ENCODE measurements at places on chromosomes 16 and 17.

DNA sequence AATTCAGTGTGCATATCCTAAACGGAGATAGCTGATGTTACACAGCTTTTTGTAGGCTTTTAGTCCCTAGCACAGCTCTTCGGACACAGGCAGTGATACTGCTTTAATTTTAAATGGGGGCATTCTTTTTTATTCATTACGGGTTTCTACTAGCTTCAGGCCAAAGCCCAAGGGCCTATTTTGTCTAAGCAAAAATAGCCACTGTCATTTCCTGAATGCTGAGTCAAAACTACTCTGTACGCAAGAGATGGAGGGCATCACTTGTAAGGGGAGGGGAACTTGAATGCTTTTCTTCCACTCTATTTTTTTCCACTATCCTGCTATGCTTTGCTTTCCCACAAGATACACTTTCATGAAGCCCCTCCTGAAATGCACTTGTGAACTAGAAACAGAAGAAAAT is 360.7 kb downstream of the PMP22 start:
- DNase-seq: no peak

- no peak for DNase-seq
Observed at GRCh38 chr17:78924481-78925151, 571 bp downstream of the TIMP2 start.

- DNase-seq: no peak
Observed at GRCh38 chr16:13150181-13150885, 248.9 kb downstream of the SHISA9 start.

- DNase-seq: no peak
Observed at GRCh38 chr17:20187049-20187448, 177.9 kb downstream of the SPECC1 start.

GRCh38 chr17:73072219-73072962 is 20.1 kb downstream of the SLC39A11 start:
- DNase-seq: no peak

DNA sequence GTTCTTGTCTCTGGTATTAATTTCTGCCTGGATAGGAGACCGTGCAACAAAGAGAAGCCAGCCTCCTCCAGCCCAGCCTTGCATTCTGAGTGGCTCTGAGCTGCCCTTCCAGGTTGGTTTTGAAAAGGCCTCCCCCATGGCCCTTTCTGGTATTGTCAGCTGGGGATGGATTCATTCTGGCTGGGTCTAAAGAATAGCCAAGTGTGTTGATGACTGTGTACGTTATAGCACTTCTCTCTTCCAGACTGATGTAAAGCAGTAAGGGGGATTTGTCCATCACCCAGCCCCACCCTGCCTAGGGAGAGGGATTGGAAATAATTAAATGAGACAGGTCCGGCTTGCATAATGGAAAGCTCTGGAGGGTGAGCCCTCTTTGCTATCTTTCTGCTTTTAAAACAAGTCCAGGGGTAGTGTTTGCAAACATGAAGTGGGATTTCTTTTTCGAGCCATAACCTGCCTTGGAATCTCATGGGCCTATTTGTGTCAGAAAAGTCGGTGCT is 146.4 kb downstream of the MSI2 start:
- no peak for DNase-seq

DNA sequence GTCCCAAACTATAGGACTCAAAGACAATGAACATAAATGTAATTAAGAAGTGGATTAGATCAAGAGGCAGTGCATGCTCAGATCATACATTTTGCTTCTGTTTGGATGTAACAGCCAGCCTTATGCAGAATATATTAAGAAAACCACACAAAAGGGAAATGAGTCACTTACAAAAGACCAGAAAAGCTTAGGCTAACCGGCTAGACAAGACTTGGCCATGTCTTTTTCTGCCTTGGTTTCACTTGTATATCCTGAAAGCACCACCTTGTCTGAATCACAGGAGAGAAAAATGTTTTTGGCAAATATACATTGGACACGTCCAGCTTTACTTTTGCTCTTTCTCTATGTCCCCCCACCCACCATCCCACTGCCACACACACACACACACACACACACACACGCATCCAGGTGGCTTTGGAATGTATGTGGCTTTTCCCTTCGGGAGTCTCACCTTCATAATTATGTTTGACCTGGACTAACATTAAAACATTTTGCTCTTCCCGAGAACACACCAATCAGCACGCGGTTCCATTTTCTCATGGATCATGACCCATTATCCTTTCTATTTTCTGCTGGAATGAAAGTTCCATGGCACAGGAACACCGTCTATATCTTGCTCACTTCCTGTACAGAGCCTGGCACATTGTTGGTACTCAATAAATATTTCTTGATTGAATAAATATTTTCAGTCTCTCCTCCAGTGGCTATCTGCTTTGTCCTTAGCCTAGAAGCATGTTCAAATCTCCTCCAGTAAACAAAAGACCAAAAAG is 64.6 kb downstream of the CDK5R1 start:
- no peak for DNase-seq

GRCh38 chr16:81427219-81427618 is 17.4 kb upstream of the CMIP start:
- no peak for DNase-seq

- no peak for DNase-seq
Observed at GRCh38 chr17:2181897-2182448, 121.6 kb downstream of the SMG6 start.

DNA sequence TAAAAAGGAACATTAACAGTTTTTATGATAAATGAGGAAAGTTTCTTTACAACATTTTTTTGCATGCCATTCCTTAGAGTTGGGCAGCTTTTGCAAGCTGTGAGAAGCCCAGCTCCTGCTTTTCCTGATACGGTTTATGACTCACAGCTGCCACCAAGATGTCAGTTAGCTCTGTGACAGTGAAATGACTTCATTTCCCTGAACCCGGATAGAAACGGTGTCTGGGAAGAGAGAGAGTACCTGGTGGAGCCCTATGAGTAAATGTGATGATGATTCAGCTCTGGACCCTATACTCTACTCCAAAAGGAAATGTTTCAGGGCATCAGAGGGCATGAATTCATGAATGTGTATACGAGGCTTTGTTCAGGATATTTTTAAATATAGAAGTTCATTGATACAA is 366.3 kb upstream of the HSBP1 start:
- DNase-seq: no peak
